D341Med (cell line): ENCODE measurements at places on chromosomes 2 and 18.

DNA sequence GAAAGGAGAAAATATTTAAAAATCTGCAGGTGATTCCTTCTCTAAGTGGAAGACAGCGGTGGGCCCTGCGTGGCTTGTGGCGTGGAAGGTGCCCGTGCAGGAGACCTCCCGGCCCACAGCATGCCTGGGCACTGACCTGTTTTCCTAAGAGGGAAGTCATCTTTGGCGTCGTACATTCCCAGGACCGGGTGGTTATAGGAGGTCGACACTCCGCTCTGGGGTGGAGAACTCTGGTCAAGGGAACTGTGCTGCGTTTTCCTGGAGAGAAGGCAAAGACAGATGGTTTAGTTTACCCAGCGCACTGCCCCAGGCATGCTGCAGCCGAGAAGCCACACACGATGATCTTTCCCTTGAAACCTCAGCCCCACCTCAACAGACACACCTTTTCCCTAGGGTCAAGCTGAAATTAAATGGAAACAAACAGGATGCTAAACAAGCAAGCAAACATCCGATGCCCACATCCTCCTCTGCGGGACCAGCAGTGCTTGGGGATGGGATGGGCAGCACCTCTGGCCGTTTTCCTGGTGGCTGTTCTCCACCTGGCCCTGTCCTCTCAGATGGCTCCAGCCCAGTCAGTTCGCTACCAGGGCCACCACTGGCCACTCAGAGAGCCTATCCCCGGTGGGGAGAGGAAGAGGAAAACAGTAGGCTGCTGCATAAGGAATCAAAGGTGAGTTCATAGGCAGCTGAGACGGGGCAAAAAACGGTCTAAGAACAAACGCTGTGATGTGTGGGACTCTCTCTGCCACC is 244.1 kb downstream of the HDAC4 start:
- DNase-seq = no peak

GRCh38 chr2:16117791-16118610 is 177.7 kb downstream of the MYCN start:
- no peak for DNase-seq

GRCh38 chr2:147374423-147374811 is 470.4 kb upstream of the ACVR2A start:
- DNase-seq = no peak

- no peak for DNase-seq
These were observed 76.7 kb downstream of the RND3 start for GRCh38 chr2:150410809-150411208.
